ENCODE measurements at places on chromosomes 3 and 15. TPM values are rescaled to one million over a fixed set of nuclear protein-coding genes. Genes with fewer than 3 reads are reported as not detected.

The ELP6 gene
- total RNA-seq: 41.2 TPM

The ALDH1L1 gene
- total RNA-seq: 4.9 TPM

The TCTA gene
- total RNA-seq: 26.6 TPM

The BMF gene
- 11.6 TPM for total RNA-seq

The GATA2 gene
- total RNA-seq: 123 TPM

The GNB4 gene
- not detected for total RNA-seq

The AGBL1 gene
- not detected for total RNA-seq

The SUSD5 gene
- not detected for total RNA-seq

The FYCO1 gene
- total RNA-seq: 8.5 TPM

The KIF7 gene
- total RNA-seq: 2.1 TPM

The CLDN18 gene
- total RNA-seq: not detected

The GOLGA8G gene
- total RNA-seq: not detected
